Activated CD4-positive, alpha-beta T cell treated with anti-CD3 and anti-CD28 coated beads, Interleukin-2, amount 50 U/mL, for 4 hours (primary cell): ENCODE measurements at places on chromosomes 13 and 19.

DNA sequence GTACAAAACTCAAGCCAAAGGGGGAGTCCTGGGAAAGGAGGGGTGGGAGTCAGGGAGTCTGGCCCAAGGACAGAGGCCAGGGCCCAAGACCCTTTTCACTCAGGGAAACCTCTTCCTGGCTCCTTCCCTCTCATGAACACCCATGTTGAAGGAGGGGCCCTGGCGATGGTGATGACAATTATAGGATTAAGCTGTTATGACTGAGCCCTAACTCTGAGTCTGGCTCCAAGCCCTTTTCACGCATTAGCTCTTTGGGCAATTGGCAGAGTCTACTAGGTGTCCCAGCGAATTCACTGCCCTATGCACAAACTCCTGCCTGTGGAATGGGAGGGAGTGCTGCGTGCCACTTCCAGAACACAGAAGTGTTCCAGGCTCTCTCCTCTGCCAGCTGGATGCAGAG is 20.7 kb downstream of the ZNF575 start:
- no peak for DNase-seq

GRCh38 chr13:25800523-25800922 is 251.3 kb downstream of the SHISA2 start:
- no peak for DNase-seq

GRCh38 chr13:100334214-100334613 is 245.3 kb downstream of the PCCA start:
- no peak for DNase-seq

- no peak for DNase-seq
Measured at GRCh38 chr13:80508031-80508430, 167.1 kb upstream of the SPRY2 start.

GRCh38 chr13:91313103-91313502 is 34.4 kb upstream of the MIR17HG start:
- no peak for DNase-seq

DNA sequence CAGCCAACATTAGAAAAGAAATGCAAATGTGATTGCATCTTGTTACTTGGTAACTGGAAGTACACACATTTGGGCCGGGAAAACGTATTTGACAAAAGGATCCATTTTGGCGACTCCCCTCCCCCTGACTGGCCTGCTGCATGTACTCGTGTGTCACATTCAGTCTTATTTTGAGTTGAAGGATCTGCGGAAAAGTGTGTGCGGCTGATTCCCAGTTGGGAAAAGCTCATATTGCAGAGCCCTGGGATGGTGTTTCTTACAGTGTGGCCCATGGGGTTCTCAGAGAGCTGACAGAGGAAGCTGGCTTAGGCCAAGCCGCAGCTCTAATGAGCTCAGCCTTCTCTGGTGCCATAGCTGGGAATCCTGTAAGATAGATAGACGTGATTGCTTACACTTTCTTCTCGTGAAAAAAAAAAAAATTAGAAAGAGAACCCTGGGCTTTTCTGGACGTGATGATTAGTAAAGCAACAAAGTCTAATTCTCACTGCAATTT is 170.3 kb upstream of the ARGLU1 start:
- DNase-seq, result no peak

GRCh38 chr13:84263354-84264069 is 381.2 kb upstream of the SLITRK1 start:
- no peak for DNase-seq

DNA sequence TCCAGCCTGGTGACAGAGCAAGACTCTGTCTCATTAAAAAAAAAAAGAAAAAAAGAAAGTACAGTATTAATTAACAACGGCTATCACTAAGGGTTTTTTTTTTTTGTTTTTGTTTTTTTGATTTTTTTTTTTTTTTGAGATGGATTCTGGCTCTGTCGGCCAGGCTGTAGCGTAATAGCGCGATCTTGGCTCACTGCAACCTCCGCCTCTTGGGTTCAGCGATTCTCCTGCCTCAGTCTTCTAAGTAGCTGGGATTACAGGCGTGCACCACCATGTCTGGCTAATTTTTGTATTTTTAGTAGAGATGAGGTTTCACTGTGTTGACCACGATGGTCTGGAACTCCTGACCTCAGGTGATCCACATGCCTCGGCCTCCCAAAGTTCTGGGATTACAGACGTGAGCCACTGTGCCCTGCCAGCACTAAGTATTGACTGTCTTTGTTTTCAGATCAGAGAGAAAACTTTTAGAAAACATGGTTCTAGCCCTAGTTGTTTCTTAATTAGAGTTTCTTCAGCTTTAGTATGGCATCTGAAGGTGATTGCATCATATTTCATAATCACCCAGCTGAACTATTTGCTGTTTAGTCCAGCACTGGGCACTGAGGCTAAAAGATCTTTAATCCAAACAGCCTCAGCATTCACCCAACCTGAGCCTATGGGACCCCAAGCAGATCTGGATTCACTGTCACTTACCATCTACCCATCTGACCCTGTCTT is 2.7 kb upstream of the GATAD2A start:
- no peak for DNase-seq

DNA sequence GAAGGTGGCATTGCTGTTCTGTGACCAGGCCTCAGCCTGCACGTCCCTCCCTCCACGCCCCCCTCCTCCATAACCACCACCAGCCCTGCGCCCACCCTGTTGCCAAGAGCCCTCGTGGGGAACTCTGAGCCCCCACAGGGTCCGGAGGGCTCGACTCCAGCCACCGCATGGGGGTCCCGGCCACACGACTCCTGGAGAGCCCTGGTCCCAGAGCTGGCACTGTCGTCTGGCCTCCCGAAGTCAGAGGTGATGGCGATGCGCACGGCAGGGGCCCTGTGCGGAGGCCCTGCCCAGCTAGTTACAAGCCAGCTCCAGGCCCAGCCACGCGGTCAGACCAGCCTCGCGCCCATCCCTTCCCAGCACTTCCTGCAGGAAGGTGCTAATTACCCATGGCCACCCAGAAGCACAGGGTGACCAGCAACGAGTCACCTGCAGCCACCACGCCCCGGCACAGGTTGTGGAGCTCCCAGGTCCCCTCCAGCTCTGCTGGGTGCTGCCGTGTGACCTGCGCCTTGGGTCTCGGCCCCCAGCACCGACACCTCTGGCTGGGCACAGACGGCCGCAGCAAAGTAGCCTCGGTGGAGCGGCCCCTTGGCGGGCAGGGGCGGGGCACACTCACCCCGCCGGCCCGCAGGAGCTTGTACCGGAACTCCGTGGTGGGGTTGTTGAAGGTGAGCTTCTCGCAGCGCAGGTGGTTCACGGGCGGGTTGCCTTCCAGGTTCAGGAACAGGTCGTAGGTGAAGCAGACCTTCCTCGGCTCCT is 49.6 kb downstream of the MLLT1 start:
- no peak for DNase-seq

DNA sequence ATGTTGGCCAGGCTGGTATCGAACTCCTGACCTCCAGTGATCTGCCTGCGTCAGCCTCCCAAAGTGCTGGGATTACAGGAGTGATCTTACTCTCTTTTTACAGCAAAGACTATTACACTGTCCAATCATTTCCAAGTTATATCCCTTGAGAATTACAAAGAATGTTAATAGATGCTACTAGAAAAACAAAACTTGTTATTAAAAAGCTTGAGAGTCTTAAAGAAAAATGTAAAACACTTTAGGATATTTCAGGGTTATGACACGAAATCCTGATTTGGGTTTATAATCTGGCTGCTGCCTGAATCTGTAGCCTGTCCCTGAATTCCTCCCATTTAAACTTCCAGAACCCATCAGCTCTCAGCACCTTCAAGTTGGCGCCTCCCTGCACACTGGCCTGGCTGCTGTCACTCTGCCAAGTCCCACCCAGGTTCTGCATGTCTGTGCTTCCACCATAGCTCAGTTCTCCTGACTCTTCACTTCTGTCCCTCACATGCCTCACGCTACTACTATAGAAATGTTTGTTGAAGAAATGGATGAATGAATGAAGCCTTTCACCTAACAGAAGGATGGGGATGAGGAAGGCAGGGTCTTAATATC is 55.8 kb upstream of the RFXAP start:
- DNase-seq, result no peak

DNA sequence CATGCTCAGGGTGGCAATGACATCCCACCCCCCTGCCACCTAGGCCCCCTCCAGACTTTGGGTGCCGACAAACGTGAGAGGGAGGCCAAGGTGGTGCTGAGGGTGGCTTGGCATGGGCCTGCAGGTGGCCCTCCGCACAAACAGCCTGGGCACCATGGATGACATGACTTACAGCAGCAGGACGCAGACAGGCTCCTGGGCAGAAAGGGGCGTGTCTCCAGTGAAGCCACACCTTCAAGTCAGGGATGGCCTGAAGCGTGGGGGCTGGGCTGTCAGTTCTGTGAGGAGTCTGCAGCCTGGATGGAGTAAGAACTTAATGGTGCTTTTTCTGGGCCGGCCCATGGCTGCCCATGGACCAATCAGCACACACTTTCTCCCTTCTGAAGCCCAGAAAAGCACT is 25.3 kb downstream of the POMP start:
- DNase-seq, result no peak

GRCh38 chr13:106061781-106062180 is 473.7 kb downstream of the EFNB2 start:
- no peak for DNase-seq

- no peak for DNase-seq
Measured at GRCh38 chr19:56748378-56748777, 76.8 kb upstream of the ZNF835 start.

- no peak for DNase-seq
Measured at GRCh38 chr13:30804474-30804873, 69.1 kb downstream of the ALOX5AP start.

GRCh38 chr13:39900106-39900750 is 244.8 kb downstream of the COG6 start:
- no peak for DNase-seq

DNA sequence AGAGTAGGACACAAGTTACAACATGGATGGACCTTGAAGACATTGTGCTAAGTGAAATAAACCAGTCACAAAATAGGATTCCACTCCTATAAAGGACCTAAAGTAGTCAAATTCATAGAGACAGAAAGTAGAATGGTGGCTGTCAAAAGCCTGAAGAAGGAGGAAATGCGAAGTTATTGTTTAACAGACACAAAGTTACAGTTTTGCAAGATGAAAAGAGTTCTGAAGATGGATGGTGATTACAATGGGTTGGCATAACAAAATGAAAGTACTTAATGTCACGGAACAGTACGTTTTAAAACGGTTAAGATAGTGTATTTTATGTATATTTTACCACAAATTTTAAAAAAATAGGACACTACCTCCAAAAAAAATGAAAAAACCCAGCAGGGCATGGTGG is 34.8 kb downstream of the FOXO1 start:
- DNase-seq, result no peak

- no peak for DNase-seq
Measured at GRCh38 chr19:2288818-2289713, 7.1 kb upstream of the PEAK3 start.

DNA sequence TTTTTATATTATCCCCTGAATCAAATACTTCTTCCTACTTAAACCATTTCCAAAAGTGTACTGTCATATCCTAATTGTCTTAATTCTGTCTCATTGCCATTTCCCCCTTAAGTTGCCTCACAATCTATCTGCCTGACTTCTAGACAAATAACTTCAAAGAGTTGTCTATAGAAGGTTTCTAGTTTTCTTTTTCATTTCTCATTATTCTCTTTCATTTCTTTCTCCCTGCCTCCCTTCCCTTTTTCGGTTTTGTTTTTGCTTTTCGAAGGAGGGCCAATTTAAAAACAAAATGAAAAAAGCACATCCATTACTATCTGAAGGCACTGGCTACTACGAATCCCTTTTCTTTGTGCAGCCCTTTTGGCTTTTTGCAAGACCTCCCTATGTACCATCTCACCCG is 367.2 kb downstream of the DNAJC15 start:
- no peak for DNase-seq

DNA sequence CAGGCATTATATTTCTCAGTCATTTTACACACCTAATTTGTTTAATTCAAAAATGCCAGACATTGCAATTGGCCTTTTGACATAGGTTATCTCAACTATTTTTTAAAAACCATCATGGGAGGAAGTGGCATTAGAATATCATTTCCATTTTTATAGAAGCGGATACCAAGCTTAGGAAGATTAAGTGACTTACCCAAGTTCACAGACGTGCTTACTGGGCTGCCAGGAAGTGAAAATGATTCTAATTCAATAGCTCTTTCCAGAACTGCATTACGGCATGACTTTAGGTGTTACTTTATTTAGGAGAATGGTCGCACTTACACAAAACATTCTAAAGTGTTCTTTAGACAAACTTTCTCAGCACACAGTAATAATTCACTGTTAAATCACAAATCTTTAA is 231.9 kb downstream of the KLF12 start:
- DNase-seq, result no peak

- no peak for DNase-seq
Measured at GRCh38 chr19:18789883-18790565, 1.1 kb downstream of the COMP start.

DNA sequence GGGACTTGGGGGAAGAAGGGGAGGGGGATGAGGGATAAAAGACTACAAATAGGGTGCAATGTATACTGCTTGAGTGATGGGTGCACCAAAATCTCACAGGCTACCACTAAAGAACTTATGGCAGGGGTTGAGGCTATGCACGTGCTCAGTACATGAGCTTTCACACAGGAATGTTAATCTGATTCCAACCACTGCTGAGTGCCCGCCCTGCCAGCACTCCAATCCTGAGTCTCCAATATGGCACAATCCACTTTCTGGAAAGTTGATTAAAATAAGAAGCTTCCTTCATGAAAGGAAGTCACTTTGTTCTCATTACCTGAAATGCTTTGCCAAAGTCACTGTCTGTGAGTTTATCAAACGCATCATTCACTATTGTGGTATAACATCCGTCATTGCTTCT is 463.0 kb downstream of the IRS2 start:
- DNase-seq, result no peak
